Astrocyte of the cerebellum (primary cell): ENCODE measurements at places on chromosomes 3 and 15.
A peak's percentile ranks its signal among the peaks of the same experiment; 100 is the strongest.

GRCh38 chr3:167872032-167872431 is 136.5 kb downstream of the SERPINI1 start:
- DNase-seq: no peak

DNA sequence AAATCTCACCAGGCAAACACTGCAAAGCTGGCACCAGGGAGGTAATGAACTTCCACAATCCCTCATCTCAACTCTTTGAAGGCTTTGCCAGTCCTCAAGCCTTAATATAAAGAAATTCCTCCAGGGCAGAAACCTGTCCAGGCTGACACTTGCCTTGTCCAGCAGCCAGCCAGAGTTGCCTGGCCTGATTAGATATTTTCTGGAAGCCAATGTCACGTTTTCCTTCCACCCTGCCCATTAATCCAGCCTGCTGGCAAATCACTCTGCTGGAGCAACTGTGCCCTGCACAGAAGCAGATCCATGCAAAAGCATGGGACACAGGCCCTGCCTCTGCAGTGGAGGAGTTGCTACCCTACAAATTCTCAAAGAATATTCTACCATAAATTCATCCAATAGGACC is 56.5 kb downstream of the HEG1 start:
- DNase-seq: no peak

DNA sequence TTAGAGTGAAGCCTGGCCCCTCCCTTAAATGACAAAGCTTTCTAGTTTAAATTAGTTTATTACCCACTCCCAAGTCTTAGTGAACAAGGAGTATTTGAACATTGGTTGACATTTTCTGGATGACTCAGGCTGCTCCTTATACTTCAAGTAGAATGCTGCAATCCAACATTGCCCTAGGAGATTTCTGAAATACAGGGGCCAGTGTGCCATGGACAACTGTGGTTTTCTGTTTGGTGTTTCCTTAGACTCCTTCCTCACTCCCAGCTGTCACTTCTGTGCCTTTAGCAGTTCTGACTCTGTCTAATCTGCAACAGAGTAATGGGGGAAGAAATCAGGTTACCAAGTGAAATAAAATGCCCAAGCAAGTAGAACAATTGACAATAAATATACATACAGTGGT is 116.1 kb upstream of the P2RY1 start:
- no peak for DNase-seq

DNA sequence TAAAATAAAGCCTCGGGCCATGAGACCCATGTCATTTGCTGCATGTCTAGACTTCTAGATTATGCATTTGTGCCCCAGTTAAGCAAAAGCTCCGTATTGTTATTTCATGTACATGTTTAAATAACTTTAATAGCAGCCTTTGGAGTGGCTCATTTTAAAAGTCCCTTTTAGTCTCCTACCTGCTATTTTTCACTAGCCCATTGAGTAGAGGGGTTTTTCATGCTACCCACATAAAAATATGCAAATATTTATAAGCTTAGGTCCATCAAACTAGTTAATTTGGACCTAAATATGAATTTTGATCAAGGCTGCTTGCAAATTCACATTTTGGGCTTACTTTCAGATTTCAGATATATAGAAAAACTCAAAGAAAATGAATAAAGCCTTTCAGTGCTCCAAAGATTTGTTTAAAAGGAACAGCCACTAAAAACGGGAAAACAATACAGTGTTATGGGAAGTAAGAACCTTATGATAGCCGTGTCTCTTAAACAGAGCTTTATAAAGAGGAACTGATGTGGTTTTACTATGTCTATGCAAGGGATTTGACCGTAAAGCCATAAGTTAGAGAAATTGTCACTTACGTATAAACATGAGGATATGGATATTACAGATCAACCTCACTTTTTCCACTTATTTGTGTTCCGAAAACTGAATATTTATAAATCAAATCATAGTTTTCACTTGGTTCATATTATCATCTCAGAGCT is 30.0 kb downstream of the FILIP1L start:
- DNase-seq: no peak

DNA sequence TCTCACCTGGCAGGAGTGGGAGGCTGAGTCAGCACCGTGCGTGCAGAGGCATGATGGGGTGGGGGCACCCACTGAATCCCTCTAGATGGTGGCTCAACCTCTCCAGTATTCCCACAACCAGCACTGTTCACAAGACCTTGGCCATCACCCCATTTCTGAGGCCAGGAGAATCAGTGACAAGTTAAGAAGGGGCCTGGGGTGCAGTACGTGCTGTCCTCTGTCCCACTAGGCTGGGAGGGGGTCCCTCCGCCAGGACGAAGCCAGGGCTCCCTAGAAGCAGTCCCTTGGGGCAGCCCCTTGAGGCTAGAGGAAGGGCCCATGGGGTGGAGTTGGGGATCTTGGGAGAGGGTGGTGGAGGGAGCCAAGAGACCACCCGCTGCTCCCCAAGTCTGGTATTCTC is 4.8 kb downstream of the MYL3 start:
- DNase-seq: no peak

DNA sequence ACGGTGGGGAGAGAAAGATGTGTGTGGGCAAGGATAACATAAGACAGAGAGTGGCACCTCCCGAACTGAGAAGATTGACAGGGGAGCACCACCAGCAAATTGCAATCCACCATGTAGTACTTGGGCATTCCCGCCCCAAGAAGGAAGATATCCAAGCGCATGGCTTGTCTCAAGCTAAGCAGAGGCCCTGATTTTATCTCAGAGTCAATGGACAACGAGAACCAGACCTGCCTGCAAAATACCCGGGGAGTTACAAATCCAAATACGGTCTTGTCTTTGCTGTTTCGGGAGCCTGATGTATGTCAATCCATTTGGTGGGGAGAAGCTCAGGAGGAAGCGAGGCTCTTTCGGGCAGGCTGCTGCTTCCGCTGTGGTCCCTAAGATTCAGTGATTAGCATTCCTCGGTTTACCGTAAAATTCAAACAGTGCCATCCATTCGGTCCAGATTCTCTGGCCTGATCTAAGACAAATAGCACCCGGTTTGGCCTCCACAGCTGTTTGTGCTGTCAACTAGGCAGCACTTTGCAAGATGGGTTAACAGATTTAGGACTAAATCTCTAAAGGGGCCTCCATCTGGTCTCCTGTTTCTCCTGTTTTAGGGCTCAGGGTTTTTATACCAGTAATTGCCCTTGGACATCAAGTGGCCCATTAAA is 97.7 kb upstream of the WNT5A start:
- DNase-seq: no peak

GRCh38 chr3:41638381-41638780 is 323.5 kb downstream of the ULK4 start:
- no peak for DNase-seq

DNA sequence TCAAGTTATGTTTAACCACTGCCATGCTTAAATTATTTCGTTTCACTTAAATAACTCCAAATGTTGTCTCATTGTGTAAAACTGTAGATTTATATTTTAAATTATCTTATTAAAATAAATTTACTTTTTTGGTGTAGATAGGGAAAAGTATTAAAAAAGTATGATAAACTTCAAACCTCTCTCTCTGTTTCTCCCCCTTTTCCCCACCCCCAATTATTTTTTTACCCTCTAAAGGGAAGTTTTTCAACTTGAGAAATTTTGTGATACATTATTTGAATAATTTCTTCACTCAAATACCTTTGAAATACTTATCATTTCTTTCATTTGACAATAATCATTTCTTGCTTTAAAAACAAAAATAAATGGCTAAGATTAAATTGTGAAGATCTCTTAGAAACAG is 66.9 kb upstream of the EIF1B start:
- no peak for DNase-seq

- DNase-seq: peak; percentile 41
Measured at GRCh38 chr15:61034678-61035291, 194.3 kb downstream of the RORA start.

DNA sequence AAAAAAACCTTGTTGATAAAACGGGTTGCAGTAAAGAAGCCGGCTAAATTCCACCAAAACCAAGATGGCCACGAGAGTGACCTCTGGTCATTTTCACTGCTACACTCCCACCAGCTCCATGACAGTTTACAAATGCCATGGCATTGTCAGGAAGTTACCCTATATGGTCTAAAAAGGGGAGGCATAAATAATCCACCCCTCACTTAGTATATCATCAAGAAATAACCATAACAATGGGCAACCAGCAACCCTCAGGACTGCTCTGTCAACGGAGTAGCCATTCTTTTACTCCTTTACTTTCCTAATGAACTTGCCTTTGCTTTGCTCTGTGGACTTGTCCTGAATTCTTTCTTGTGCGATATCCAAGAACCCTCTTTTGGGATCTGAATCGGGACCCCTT is 14.4 kb upstream of the CDC25A start:
- DNase-seq: no peak

GRCh38 chr3:62392626-62393292 is 19.4 kb upstream of the FEZF2 start:
- no peak for DNase-seq

GRCh38 chr3:35936571-35936970 is 297.2 kb downstream of the ARPP21 start:
- peak; percentile 53 for DNase-seq

DNA sequence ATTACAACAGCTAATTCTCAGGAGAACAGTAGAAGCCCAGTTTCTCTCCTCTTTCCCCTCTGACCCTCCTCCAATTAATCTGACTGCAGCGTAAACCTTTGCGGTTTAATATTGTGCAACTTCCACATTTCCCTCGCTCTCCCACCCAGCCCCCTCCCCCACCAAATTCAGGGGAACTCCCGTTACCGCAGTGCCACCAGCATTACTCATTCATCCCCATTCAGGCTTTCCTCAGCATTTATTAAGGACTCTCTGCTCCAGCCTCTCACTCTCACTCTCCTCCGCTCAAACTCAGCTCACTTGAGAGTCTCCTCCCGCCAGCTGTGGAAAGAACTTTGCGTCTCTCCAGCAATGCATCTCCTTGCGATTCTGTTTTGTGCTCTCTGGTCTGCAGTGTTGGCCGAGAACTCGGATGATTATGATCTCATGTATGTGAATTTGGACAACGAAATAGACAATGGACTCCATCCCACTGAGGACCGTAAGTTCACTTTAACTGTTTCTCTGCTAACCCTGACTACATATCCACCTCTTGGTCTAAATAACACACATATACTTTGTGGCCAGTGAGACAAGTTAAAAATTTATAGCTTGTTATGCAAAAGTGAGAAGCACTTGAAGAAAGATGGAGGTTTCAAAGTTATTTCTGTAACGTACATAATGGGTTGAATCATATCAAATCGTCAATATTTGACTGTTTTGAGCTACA is at the start of gene PTX3:
PTX3 (plus strand) TSS at position 268 of the 709 bp plus-strand sequence; CDS start at position 352, 84 bp downstream.
- peak; percentile 77 for DNase-seq

DNA sequence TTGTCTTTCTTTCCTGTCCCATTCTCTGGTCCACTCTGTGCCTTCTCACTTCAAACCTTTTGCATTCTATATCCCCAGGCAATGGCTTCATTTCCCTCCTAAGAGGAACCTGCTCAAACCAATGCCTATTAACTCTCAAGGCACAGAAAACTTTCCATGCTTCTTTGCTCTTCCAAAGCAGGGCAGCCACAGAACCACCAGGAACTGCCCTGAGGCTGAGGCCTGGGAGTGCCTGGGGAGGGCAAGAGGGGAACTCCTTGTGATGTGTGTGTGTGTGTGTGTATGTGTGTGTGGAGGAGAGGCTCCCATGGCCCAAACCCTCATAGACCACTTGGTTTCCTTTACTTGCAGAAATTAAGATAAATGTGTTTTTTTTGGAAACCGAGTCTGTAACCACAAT is 14.1 kb upstream of the PGPEP1L start:
- no peak for DNase-seq

DNA sequence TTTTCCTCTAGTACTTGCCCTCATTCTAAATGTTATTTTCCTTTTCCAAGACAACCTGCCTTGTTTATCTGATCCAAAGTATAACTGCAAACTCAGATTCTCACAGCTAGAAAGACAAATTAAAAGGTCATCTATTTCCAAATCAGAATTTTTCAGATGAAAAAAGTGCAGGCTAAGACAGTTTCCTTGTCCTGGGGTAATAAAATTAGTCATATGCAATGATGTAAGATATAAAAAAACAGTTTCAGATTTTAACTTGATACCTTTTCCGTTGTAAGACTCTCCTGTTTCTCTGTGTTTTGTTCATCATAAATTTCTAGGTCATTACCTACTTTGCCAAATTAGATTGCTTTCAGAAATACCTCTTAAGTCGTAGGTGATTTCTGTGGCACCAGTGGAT is 238.4 kb upstream of the PEX5L start:
- no peak for DNase-seq

DNA sequence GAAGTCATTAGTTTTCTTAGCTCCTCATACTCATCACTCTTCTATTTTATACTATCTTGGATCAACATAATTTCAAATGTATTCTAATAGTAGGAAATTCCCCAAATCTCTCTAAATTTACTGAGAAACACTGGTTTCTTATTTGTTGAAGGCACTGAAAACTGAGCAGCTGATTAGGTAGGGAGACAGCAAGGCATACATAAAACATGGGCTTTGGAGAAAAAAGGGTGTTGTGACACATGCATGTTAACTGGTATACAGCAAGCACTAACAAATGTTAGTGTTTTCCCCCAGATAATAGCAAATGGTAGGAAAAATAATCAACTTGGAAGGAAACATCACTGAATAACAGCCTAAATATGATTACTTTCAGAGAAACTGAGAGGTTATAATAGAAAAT is 125.5 kb upstream of the TSPAN3 start:
- DNase-seq: no peak

DNA sequence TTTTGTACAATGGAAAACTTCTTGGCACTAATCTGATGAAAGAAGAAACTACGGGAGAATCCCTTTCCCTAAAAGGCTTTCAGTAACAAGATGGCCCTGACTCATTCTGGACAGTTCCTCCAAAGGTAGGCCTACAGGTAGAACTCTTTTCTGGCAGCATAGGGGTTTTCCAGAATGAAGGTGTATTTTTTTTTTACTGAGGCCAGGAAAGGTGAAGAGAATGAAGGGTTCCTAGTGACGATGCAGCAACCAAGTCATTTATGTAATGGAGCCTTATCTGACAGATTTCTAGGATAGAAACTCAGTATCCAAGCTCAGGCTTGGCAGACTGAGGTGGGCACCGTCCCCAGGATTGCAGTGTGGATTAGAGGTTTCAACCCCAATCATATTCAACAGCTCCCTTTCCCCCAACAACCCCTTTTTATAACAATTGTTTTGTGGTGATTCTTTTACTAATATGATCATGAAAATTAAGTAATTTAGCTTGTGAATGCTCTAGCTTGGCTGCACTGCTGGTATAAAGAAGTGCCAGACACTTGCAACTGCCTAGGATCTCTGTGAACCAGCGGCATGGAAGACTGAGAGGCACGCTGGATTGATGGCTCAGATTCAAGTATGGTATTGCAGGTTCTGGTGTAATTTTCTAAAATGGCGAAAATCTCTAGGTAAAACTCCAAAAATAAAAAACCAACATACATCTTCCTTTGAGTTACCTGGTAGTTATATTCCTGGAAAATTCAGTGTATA is 8.7 kb upstream of the TRIM69 start:
- no peak for DNase-seq
